ENCODE measurements at places on chromosomes 13 and 19.
A peak's percentile ranks its signal among the peaks of the same experiment; 100 is the strongest.

DNA sequence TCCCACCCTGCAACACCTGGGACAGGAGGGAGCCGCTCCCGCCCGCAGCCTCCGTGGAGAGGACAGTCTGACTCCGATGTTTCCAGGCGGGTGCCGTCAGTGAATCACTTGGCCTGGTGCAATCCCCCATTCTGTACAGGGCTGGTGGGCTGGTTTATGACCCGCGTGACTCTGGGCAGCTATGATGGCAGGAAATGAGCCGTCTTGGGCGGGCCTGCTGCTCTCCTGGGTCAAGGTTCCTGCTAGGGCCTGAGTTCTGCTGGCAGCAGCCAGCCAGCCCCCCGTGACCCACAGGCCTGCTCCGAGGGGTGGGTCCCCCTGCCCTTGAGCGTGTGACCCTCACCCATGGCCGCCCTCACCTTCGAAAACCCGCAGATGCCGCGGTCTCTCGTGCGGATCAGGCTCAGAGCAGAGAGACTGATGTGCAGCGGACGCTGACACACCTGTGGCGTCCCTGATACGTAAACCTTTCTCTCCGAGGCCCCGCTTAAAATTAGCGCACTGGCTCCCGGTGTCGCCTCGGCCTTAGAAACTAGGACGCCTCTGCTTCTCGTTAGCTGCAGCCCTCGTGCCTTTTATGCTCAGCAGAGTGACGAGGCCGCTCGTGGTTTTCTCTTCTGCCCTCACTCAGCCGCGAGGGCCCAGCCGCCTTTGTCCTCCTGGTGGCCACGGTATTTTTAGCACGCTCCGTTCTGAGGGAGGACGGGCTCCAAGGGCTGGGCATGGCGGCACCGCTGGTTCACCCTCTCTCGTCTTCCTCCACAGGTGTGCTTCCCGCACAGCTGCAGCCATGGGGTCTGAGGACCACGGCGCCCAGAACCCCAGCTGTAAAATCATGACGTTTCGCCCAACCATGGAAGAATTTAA is 63.4 kb downstream of the KDM4B start:
- no peak for DNase-seq

DNA sequence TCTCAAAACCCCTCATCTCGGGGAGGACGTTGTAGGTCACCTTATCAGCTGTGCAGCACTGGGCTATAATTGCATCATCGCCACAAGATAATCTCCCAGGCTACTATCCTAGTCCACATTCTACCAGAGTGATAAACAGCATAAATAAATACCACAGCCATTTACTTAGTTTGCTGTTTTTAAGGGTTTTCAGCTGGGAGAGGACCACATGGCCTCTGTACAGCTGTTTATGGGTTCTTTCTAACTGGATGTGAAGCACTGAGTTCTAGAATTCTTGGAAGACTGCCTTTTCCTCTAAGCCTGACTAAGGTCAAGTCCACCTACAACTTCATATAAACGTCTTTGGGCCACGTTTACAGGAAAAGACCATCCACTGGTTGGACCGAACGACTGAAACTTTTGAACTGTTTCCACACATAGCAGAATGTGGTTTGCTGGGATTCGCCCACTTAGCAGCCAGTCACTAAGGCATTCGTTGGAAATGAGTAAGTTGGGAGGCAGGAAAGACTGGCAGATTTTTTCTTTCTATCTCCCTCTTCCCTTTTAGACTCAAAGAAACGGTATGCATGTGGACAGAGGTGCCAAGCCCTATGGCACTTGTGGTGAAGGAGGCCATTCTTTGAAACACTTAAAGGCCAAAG is 752.5 kb upstream of the SGCG start:
- no peak for DNase-seq

DNA sequence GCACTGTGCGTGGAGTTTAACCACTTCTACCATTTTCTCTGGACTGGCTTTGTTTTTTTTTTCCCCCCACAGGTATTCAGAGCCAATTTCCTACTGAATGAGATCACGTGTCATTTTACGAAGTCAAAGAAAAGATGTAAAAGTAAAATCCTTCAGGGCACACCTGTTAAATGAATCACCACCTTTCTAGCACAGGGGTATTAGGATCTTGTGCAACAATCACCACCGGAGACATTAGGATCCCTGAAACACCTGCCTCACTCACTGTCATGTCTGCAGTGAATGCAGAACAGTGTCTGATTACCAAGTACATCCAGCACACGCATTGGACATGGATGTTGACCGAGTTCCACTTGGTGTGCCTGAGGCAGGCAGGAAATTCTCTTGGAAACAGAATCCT is 17.2 kb downstream of the BRD4 start:
- DNase-seq, result no peak

DNA sequence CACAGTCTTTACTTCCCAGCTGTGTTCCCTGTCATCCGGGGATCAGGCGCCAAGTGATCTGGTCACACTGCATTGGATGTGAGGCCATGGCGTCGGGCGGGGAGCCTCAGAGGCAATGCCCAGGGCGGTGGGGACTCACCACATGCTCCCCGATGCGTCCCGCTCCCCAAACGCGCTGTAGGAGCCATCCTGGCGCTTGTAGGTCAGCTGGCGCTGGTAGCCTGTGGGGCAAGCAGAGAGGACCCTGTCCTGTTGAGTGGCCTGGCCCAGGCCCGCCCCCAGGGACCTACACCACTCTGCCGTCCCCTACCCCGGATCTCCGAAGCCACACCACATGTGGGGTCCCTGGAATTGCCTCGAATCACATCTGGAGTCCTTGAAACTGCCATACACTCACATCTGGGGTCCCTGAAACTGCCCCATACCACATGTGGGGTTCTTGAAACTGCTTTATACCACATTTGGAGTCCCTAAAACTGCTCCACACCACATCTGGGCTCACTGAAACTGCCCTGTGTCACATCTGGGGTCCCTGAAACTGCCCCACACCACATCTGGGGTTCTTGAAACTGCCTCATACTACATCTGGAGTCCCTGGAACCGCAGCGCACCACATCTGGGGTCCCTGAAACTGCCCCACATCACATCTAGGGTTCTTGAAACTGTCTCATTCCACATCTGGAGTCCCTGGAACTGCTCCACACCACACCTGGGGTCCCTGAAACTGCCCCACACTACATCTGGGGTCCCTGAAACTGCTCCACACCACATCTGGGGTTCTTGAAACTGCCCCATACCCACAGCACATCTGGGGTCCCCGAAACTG is 33.2 kb downstream of the F2RL3 start:
- no peak for DNase-seq

- DNase-seq, result no peak
Measured at GRCh38 chr19:45762870-45763631, 6.0 kb downstream of the SIX5 start.

DNA sequence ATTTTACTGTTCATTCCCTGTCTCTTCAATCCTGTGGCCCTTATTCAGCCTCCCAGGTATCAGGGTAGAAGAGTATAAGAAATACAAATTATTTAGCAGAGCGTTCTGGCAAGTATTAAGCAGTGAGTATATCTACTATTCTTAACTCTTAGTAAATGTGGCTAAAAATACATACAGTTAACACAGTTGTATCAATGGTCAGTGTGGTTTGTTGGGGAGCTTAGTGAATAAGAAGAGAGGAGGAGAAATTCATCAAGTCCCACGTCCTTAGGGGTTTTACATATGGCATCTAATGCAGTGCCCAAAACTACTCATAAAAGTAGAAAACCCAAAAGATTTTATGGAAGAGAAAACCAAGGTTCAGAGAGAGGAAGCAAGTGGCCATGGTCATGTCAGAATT is 691.0 kb upstream of the SGCG start:
- DNase-seq, result no peak

DNA sequence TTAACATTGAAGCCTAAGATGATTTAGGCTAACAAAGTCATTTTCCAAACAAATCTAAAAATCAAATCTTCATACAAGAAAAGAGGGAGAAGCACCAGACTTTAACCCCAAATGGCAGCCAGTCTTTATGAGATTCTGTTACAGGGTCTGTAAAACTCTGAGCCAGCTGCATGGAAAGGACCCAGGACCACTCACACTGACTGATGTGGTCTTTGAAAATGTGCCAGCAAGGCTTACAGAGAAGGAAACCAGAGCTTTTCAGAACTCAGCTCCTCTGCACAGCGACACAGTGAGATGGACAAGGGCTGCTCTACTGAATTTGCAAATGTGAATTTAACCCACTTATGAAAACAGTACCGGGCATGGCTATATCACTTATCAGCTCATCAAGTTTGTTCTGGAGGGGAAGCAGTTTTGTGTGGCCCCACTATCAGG is 98.8 kb upstream of the SERP2 start:
- peak; percentile 47 for DNase-seq
